Fibroblast of lung (primary cell): ENCODE measurements at places on chromosomes 12 and 14. TPM values are rescaled to one million over a fixed set of nuclear protein-coding genes. Genes with fewer than 3 reads are reported as not detected.
A peak's percentile ranks its signal among the peaks of the same experiment; 100 is the strongest.

GRCh38 chr14:79576424-79576823, 634.9 kb downstream of the DIO2 start:
- no peak overlapping the region for H3K27ac ChIP-seq
- H3K4me3 ChIP-seq: no peak overlapping the region
- H3K27me3 ChIP-seq: no peaks in the 10 kb centered on the region
- no peaks in the 10 kb centered on the region for H3K36me3 ChIP-seq
- H3K4me1 ChIP-seq: no peaks in the 10 kb centered on the region

- no peak overlapping the region for H3K4me3 ChIP-seq
- no peaks in the 10 kb centered on the region for H3K36me3 ChIP-seq
- H3K27me3 ChIP-seq: peaks cover 11% of the 10 kb centered on the region
- no peaks in the 10 kb centered on the region for H3K4me1 ChIP-seq
- H3K27ac ChIP-seq: no peak overlapping the region
Measured at GRCh38 chr12:54565986-54566544, 16.7 kb downstream of the PDE1B start.

- DNase-seq: no peak
- H3K4me3 ChIP-seq: no peak overlapping the region
- no peaks in the 10 kb centered on the region for H3K4me1 ChIP-seq
- no peaks in the 10 kb centered on the region for H3K36me3 ChIP-seq
- no peaks in the 10 kb centered on the region for H3K27me3 ChIP-seq
Measured at GRCh38 chr12:128830505-128830893, 6.7 kb upstream of the SLC15A4 start.

GRCh38 chr14:54168489-54168888, 211.9 kb upstream of the BMP4 start:
- DNase-seq: no peak
- no peaks in the 10 kb centered on the region for H3K36me3 ChIP-seq
- H3K4me1 ChIP-seq: peaks cover 3% of the 10 kb centered on the region
- no peak overlapping the region for H3K27ac ChIP-seq
- no peak overlapping the region for H3K4me3 ChIP-seq

Gene PLEKHH1
- total RNA-seq: 0.33 and 0.77 TPM in 2 replicates

Gene BEST3
- not detected in 2 replicates for total RNA-seq

- no peak overlapping the region for H3K27ac ChIP-seq
- no peaks in the 10 kb centered on the region for H3K36me3 ChIP-seq
- no peaks in the 10 kb centered on the region for H3K27me3 ChIP-seq
- H3K4me3 ChIP-seq: no peak overlapping the region
- H3K4me1 ChIP-seq: peaks cover 8% of the 10 kb centered on the region
Measured at GRCh38 chr12:93808169-93808899, 131.2 kb downstream of the CRADD start.

DNA sequence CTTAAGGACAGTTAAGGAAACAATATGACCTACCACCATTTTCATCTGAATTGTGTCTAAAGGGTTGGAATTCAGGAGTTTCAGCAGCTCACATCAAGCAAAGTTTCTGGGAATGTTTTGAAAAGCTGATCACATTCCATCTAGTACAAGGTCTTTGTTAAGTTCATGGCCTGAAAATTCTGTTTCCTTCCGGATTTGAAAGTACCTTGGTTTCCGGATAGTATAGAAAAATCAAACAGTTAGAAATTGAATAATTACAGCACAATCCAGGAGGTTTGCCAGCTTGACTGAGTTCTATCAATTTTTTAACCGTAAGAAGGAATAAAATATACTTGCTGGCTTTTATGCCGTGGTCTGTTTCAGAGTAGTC, 136.5 kb downstream of the HMGA2 start:
- H3K4me3 ChIP-seq: no peak overlapping the region
- H3K27me3 ChIP-seq: no peaks in the 10 kb centered on the region
- no peak overlapping the region for H3K27ac ChIP-seq
- H3K36me3 ChIP-seq: peaks cover 2% of the 10 kb centered on the region
- no peak for DNase-seq

DNA sequence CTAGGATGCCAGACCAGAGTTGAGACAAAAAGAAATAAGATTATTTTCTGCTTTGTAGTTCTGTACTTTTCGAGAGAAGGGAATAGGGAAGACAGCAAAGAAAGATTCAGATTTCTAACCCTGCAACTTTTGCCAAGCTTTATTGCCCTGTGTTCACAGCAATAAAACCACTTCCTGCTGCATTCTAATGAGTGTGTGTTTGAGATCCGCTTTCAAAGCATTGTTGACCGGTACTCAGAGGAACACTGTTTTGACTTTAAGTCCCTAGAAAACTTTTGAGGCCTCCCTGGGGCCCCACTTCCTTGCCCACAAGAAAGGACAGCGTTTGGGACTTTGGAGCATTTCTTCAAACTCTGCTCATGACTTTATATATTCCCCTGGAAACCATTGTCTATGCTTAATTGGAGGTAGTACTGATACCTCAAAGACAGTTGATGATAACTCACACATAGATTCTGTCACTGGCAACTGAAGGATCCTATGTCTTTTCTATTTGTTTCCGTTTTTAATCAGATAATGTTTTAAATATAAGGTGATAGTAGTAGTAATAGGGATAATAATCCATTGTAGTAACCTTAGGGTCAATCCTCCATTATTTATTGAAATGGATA, 1.3 kb downstream of the RNASE6 start:
- H3K4me3 ChIP-seq: no peak overlapping the region
- H3K27me3 ChIP-seq: no peaks in the 10 kb centered on the region
- H3K27ac ChIP-seq: no peak overlapping the region
- DNase-seq: no peak
- no peaks in the 10 kb centered on the region for H3K36me3 ChIP-seq

Gene TPH2
- total RNA-seq: not detected in 2 replicates

DNA sequence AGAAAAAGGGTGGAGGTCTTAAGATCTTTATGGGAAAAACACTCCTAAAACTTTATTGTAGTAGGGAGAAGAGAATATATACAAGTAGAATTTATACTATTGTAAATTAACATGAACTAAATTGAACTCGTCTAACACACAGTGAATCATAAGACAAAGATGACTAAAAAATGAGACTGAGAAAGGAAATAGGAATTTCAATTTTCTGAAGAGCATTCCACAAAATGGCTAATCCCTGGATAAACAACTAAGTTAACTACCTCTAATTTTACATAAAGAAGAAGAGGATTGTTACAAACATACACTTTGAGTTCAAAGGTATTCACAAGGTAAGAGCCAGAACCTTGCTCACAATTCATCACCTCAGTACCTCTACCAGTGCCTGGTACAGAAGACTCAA, 2.0 kb downstream of the MAP4K5 start:
- H3K4me1 ChIP-seq: peaks cover 19% of the 10 kb centered on the region
- peak overlapping the region; percentile 90 for H3K4me3 ChIP-seq
- no peaks in the 10 kb centered on the region for H3K27me3 ChIP-seq
- no peaks in the 10 kb centered on the region for H3K36me3 ChIP-seq
- peak overlapping the region; percentile 88 for H3K27ac ChIP-seq

- no peak overlapping the region for H3K27ac ChIP-seq
- no peaks in the 10 kb centered on the region for H3K27me3 ChIP-seq
- H3K36me3 ChIP-seq: no peaks in the 10 kb centered on the region
- H3K4me1 ChIP-seq: peaks cover 6% of the 10 kb centered on the region
- H3K4me3 ChIP-seq: no peak overlapping the region
Measured at GRCh38 chr14:50366589-50366988, 30.1 kb downstream of the CDKL1 start.

DNA sequence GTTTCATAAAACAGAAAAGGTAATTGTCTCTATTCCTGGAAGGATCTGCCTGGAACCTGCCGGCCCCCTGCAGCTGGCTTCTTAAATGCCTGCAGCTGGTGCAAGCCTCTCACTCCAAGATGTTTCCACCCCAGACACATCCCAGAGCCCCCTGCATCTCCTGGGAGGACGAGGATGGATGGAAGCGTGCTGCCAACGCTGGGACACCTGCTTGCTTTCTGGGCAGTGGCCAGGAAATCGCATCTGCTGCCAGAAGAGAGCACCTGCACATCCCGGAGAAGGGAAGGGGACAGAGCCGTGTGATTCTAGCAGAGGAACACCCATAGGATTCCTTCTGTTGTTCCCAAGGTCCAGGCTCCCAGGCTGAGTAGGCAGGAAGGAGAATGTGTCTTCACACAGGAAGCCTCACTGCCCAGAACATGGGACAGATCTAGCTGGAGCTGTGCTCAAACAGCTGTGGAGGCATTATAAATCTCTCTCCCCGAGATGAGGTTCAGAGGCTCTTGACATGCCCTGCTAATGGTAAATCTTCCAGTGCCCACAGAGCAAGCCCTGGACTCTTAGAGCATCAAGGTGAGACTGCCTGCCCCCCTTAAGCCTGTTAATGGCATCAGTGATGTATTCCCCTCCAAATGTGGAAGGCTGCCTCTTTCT, 138.8 kb upstream of the MAP1LC3B2 start:
- no peak overlapping the region for H3K27ac ChIP-seq
- no peaks in the 10 kb centered on the region for H3K27me3 ChIP-seq
- no peaks in the 10 kb centered on the region for H3K4me1 ChIP-seq
- H3K4me3 ChIP-seq: no peak overlapping the region
- no peaks in the 10 kb centered on the region for H3K36me3 ChIP-seq

DNA sequence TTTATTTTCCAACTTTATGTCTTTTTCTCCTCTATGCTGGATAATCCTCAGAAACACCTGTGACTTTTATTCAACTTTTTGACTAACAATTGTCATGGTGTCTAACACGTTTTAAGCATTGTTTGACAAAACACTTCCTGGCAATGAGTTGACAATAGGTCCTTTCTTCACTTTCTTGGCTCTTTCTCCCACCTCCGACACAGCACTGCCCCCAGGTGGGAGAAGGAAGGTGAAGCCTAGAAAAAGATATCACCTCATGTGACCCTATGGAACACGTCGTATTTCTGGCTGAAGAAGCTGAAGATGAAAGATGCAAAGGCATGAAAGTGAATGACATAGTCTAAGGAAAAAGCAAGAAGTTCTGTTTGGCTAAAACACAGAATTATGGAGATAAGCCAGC, 430.0 kb downstream of the ETNK1 start:
- H3K27me3 ChIP-seq: no peaks in the 10 kb centered on the region
- H3K4me1 ChIP-seq: no peaks in the 10 kb centered on the region
- H3K36me3 ChIP-seq: no peaks in the 10 kb centered on the region
- H3K27ac ChIP-seq: no peak overlapping the region
- H3K4me3 ChIP-seq: no peak overlapping the region

DNA sequence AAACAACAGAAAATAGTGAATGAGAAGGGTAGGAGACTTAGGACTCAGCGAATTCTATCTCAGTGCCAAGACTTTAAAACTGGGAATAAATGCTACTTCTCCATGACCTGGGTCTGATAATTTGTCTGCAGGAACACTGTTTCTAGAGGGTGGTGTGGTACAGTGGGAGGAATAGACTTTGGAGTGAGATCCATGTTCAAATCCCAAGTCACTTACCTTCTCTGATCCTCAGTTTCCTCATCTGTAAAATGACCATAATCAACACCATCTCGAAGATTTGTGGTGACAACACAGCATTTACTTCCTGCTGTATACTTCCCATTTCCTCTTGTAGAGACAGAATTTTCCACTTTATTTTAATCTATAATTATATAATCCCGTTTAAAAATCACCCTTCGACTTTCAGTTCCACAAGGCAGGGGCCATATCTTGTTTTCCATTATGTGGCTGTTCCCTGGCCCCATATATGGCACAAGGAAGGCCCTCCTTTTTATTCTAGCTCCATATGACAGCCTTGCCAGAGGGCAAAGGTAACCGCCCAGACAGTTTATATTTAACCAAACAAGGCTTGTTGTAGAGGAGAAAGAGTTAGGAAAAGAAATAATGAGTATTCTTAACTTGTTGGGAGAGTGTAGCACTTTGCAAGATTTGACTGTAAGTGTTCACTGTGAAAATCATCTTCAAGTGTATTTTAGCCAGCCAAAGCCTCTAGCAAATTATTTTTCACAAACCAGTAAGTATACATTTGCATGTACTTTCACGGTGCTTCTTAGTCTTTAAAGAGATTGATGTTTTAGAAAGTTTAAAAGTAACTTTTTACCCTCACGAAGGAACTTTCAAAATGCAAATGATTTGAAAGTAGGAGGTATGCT, 243.1 kb downstream of the AKAP6 start:
- H3K4me1 ChIP-seq: no peaks in the 10 kb centered on the region
- H3K36me3 ChIP-seq: no peaks in the 10 kb centered on the region
- H3K27me3 ChIP-seq: no peaks in the 10 kb centered on the region
- H3K27ac ChIP-seq: no peak overlapping the region

- peak; percentile 5 for DNase-seq
- no peak overlapping the region for H3K27ac ChIP-seq
- no peaks in the 10 kb centered on the region for H3K27me3 ChIP-seq
- no peaks in the 10 kb centered on the region for H3K4me1 ChIP-seq
- no peak overlapping the region for H3K4me3 ChIP-seq
Measured at GRCh38 chr12:128613837-128614590, 209.7 kb downstream of the SLC15A4 start.

DNA sequence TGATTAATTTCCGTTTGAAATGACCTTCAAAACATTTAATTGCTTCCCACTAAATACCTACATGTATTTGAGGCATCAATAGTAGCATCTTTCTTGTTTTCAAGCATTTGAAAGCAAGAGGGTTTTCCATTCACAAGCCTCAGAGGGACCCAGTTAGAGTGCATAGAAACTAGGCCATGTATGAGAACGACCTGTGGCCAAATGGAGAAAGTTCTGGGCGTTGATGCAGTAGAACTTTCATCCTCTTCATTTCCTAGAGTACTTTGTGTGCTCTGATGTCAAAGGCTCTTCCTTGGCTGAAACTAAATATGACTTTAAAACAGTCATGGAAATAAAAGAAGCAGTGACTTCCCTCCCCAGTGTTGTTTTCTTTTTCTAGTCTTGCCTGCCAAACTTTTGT, 944 bp upstream of the DHRS7 start:
- DNase-seq: no peak
- peaks cover 2% of the 10 kb centered on the region for H3K4me1 ChIP-seq
- H3K27ac ChIP-seq: no peak overlapping the region
- H3K36me3 ChIP-seq: no peaks in the 10 kb centered on the region
- no peaks in the 10 kb centered on the region for H3K27me3 ChIP-seq

GRCh38 chr14:31690056-31690455, 128.9 kb downstream of the NUBPL start:
- no peak overlapping the region for H3K27ac ChIP-seq
- H3K4me1 ChIP-seq: no peaks in the 10 kb centered on the region
- H3K27me3 ChIP-seq: no peaks in the 10 kb centered on the region

DNA sequence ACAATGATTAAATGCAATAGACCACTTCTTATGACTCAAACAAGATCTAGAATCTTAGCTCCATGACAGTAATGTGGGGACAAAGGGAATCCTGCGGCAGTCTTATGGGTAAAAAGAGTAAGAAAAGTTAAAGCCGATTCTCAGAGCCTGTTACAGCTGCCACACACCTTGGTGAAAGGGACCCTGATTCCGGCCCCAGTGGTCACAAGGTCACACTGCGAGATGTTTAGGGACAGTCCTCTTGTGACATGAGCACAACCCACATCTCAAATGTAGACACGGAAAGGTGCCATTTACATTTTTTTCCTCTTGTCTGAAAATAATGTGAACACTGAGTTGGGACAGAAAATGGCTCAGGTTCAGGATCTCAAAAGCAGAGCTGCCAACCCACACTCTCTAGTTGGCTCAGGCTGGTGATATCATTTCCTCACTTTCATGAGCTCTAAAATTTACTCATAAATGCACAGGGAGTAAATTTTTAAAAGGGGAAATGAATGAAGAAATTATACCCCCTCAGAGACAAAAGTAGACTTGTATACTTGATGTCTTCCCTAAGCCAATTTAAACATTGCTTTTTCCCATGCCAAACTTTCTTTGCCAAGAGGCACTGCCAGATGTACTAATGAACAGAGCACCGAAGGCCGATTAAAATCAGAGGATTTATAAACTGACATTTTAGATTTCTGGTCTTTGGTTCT, 113.1 kb upstream of the OVCH1 start:
- no peaks in the 10 kb centered on the region for H3K36me3 ChIP-seq
- no peak overlapping the region for H3K4me3 ChIP-seq
- DNase-seq: peak; percentile 35
- no peaks in the 10 kb centered on the region for H3K27me3 ChIP-seq
